HuH-7 (cell line): ENCODE measurements at places on chromosomes 5 and 9.

- no peak for DNase-seq
Observed at GRCh38 chr5:68565427-68565826, 349.9 kb downstream of the PIK3R1 start.

DNA sequence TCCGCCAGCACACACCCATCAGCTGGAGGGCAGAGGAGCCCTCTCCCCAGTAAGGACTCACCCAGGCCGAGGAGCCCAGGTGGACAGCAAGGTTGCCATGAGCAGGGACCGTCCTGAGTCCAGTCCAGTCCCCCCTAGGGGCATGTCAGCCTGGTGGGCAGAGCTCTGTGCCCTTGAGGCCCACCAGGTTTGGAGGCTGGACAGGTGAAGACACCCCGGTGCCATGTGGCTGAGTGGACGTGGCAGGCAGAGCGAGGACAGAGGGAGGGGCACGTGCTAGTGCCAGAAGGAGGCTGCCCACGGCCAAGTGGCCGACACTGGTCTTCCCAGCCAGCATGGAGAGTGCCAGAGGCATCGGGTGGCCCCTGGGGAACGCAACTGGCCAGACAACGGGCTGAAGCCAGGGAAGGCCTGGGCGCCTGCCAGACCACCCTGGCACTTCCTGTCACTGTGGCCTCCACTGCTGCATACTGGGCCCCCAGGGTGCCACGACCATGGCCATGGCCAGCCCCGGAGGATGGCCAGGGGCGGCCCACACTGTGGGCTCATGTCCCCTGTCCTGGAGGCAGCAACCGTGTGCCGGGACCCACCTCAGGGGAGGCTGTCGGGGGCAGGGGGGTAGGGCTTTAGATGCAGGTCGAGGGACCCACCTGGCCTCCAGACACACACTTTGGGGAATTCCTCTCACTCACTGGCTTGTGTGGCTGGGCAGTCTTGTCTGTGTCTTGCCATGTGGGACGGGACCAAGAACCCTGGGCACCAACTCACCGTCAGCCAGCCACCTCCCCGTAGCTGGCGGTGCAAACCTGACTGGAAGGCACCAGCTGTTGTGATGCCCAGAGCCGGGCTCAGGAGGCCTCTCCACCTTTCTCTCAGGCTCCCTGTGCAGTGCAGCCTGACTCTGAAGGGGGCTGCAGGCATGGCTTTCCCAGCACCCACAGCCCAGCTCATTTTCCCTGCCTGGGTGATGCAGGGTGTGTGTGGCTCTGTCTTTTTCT is 42.3 kb upstream of the LPCAT1 start:
- DNase-seq: no peak

DNA sequence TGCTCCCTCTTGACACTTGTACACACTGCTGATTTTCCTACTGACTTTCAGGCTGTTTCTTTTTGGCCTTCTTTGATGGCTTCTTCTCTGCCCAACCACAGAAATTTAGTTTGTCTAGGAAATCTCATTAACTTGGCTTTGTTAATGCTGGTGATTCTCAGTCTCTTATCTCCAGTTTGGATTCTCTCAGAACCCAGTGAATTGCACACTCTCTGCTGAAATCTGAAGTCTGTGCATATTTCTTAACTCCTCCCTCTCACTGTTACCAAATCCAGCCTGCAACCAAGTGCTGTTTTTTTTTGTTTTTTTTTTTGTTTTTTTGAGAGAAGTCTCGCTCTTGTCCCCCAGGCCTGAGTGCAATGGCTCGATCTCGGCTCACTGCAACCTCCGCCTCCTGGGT is 117.2 kb downstream of the CDC42SE2 start:
- no peak for DNase-seq

DNA sequence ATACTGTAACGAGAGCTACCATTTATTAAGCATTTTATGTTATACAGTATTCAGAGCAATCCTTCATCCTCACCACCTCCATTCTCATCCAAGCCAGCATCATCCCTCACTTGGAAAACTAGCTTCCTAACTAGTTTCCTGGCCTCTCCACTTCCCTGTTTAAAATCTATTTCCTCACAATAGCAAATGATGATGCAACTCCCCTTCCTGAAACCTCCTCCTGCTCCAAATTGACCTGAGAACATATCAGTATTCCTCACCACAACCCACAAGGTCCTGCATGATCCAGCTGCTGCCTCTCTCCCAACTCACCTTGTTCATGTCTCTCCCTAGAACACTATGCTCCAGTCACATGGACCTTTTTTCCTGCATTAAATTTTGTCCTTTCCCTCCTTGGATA is 4.3 kb upstream of the SLC36A2 start:
- no peak for DNase-seq

- DNase-seq: no peak
Observed at GRCh38 chr9:36731068-36731956, 158.6 kb downstream of the MELK start.

DNA sequence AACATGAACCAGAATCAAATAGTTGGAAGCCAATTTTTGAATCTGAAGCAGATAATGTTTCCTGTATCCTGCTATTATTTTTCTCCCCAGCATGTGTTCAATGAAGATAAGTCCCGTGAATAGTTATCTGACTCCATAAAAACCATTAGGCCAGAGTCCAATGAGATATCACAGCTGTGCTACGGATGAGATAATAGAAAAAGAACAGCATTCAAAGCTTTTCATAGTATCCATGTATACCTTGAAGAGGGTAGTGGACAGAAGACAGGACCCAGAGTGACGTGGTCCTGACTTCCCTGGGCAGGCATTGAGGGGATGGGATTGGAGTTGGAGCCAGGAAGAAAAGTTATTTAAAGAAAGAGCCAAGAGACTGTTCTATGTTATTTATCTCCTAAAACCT is 50.7 kb upstream of the C6 start:
- no peak for DNase-seq

DNA sequence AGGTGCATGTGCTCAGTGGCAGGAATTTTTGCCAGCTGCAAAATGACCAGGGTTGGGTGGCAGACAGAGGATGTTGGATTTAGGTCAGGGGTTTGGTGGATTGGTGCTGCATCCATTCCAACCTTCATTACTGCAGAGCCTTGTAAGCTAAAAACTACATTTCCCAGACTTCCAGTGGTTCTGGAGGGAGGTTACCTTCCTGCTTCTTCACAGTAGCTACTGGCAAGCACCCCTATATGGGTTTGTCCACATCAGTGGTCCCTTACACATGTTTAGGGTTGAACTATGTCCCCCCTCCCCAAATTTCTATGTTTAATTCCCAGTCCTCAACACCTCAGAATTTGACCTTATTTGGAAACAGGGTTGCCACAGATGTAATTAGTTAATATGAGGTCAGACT is 20.7 kb upstream of the IL17B start:
- no peak for DNase-seq

DNA sequence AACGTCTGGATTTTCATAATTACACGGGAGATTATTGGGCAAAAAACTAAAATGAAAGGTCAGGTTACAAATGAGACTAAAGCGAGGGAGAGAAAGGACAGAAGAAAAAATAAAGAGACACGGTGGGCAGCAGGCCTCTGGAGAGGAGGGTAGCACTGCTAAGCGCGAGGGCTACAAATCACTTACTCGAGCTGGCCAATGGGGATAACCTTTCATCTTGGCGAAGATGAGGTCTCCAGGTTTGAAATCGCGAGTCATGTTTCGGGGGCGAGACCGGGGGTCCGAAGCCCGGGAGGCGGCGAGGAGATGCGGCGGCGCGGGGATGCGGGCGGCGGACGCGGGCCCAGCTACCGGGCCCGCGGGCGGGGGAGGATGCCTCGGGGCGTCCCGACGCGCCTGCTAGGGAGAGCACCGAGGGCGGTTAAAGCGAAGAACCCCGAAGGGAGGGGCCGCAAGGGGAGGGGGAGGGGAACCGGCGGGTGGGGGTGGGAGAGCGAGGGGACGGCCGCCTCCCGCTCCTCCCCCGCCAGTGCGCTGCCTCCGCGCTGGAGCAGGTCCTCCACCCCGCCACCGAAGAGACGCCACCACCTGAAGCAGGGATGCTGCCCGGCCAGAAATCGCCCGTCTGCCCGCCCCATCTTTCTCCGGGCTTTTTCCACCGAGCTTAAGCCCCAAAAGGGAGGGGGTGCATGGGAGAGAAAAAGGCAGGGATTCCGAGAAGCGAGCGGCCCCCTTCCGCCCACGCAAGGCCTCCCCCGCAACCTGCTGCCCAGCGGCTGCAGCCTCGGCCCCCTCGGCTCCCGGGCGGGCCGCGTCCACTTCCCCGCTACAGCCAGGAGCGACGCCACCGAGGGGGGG is 610 bp downstream of the PSIP1 start:
- DNase-seq: peak; percentile 17

DNA sequence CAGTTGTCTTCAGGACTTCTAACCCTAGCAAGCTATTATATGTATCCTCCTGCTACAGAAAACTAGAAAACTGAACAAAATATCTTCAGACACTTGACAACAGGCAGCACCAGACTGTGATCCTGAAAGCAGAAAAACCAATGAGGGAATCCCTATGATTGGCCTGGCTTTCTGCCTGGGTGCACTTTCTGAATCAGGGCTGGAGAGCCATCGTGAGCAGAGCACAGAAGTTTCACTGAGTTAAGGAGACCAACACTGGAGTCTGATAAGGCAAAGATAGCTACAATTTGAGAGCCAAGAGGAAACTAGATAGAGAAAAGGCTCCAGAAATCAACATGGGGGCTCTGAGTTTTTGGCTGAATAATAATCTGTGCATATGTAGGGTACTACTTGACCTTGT is 106.5 kb downstream of the FANCC start:
- DNase-seq: no peak

- DNase-seq: no peak
Observed at GRCh38 chr5:88544671-88545070, 276.0 kb upstream of the TMEM161B start.

DNA sequence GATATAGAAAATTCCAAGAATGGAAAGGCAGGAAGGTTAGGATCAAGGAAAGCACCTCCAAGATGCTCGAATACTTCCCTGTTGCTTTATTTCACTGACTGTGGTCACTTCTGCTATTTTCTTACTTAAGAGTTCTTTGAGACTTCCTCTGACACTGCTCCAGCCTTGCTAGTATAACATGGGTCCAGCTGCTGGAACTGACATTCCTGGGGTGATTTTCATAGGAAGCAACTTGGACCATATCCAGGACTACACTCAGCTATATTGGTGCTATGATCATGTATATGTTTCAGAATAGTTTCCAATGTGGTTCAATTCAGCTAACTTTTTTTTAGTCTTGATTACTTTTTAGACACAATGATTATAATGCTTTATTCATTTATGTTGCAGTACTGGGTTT is 81.6 kb upstream of the CKMT2 start:
- DNase-seq: no peak

DNA sequence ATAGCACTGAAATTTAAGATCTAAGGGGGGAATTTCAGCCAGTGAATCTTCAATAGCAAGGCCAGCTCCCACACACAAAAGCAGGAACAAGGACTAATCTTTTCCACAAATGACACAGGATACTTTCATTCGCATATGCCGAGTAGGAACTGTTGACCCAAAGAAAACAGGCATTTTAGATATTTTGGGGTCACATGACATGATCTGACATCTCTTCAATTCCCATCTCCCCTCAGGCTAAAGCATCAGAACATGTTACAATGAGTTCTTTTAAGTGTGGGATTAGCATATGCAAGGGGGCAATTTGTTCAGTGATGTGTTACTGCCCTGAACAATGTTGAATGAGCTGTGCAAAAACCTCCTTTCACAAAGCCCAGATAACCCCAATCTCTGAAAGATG is 68.2 kb downstream of the TLE1 start:
- DNase-seq: no peak

GRCh38 chr9:81833563-81834345 is 94.5 kb upstream of the SPATA31D4 start:
- no peak for DNase-seq

GRCh38 chr5:143238620-143239019 is 164.9 kb downstream of the NR3C1 start:
- DNase-seq: no peak

- no peak for DNase-seq
Observed at GRCh38 chr9:86175743-86176456, 76.5 kb upstream of the GOLM1 start.

GRCh38 chr5:142984011-142984410 is 213.8 kb downstream of the ARHGAP26 start:
- DNase-seq: no peak

GRCh38 chr9:107738789-107739188 is 249.2 kb upstream of the KLF4 start:
- no peak for DNase-seq

- DNase-seq: no peak
Observed at GRCh38 chr5:95070453-95070852, 214.4 kb downstream of the MCTP1 start.

DNA sequence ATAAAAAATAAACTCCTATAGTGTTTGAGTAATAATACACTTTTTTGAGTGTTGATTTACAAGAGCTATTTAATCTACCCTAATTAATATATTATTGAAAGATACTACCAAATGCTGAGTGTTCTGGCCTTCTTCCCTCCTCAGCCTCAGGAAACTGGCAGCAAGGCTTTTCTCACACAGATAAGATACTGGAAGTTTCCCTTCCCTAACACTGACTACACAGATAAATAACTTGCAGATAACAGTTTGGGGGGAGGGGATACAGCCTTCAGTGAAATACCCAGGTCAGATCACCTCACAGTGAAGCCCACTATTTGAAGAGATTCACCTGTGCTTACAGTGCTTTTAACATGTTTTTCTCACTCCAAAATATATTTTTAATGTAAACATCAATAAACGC is 1.6 kb upstream of the NIPSNAP3A start:
- DNase-seq: no peak

GRCh38 chr5:110736753-110737152 is 2.1 kb upstream of the SLC25A46 start:
- no peak for DNase-seq

DNA sequence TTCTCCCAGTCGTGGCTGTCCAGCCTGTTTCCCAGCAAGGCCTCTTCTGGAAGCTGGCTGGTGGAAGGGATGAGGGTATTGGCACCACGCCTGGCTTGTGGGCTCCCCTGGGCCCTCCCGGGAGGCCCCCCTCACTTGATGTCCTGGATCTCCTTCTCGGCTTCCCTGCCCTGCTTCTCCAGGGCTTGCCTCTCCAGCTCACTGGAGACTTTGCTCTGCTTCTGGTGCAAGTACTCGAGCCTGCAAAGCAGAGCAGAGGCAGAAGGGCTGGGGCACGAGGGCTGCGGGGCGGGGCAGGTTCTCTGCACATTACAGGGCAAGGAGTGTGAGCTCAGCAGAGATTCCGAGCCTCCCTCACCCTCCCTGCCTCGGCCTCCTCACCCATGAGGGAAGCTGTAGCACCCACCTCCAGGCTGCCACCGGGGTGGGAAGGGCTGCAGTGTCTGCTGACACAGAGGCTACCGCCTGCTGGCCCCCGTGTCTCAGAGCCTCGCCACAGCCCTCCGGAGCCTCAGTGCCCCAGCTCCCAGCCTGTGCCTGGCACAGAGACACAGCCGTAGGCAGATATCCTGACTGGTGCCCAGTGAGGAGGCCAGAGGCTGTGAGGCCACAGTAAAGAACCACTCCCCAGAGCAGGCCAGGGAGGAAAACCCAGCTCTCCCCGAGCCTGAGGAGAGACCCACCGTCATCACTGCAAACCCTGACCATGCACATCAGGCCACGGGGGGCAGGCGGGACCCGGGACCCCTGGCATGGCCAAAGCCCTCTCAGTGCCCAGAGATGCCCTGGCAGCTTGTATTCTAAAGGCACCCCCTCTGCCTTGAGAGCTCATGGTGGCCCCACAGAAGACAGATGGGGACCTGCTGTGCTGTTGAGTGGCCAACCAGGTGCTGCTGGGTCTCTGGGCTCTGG is 7.2 kb downstream of the SNAPC4 start:
- DNase-seq: no peak

GRCh38 chr5:52896534-52897237 is 92.5 kb upstream of the ITGA2 start:
- no peak for DNase-seq
